Muscle of back (tissue), 13 donors: ENCODE measurements at places on chromosomes 3 and 15.

- DNase-seq: no peak
These were observed 292.0 kb upstream of the C2CD4B start for GRCh38 chr15:62457100-62457499.

- no peak for DNase-seq
These were observed 5.6 kb downstream of the TSEN2 start for GRCh38 chr3:12489832-12490231.

GRCh38 chr3:152295806-152296205, 27.1 kb downstream of the MBNL1 start:
- DNase-seq: no peak

DNA sequence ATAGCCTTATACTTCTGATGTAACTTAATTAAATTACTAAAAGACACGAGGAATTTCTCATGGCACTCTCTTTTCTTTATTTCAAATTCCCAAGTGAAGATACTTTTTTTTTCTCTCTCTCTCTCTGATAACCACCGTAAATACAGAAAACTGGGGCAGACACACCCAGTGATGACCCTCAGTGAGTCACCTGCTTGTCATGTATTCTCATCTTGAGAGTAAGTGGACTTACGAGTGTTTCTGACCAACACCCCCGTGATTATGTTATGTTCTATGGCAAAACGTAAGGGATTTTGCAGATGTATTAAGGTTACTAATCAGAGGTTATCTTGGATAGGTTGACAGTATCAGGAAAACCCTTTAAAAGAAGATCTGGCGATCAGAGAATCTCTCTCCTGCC, 348.8 kb upstream of the ZNF717 start:
- DNase-seq: no peak

DNA sequence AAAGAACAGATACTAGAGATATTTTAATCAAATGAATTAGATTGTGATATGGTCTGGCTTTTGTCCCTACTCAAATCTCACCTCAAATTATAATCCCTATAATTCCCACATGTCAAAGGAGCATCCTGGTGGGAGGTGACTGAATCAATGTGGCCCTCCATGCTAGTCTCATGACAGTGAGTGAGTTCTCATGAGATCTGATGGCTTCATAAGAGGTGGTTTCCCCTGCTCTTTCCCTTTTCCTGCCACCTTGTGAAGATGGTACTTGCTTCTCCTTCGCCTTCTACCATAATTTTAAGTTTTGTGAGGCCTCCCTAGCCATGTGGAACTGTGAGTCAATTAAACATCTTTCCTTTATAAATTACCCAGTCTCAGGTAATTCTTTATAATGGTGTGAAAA, 82.8 kb downstream of the FAIM start:
- no peak for DNase-seq

DNA sequence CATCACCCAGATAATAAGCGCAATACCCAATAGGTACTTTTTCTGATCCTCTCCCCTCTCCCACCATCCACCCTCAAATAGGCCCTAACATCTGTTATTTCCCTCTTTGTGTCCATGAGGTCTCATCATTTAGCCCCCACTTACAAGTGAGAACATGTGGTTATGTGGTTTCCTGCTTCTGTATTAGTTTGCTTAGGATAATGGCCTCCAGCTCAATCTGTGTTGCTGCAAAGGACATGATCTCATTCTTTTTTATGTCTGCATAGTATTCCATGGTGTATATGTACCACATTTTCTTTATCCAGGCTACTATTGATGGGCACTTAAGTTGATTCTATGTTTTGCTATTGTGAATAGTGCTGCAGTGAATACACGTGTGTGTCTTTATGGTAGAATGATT, 165.4 kb downstream of the MBNL1 start:
- no peak for DNase-seq

GRCh38 chr15:100134089-100134583, 207.6 kb downstream of the ADAMTS17 start:
- no peak for DNase-seq

GRCh38 chr15:37131621-37132020, 31.3 kb upstream of the MEIS2 start:
- no peak for DNase-seq

- no peak for DNase-seq
These were observed 36.9 kb downstream of the NR1D2 start for GRCh38 chr3:23981955-23982354.

DNA sequence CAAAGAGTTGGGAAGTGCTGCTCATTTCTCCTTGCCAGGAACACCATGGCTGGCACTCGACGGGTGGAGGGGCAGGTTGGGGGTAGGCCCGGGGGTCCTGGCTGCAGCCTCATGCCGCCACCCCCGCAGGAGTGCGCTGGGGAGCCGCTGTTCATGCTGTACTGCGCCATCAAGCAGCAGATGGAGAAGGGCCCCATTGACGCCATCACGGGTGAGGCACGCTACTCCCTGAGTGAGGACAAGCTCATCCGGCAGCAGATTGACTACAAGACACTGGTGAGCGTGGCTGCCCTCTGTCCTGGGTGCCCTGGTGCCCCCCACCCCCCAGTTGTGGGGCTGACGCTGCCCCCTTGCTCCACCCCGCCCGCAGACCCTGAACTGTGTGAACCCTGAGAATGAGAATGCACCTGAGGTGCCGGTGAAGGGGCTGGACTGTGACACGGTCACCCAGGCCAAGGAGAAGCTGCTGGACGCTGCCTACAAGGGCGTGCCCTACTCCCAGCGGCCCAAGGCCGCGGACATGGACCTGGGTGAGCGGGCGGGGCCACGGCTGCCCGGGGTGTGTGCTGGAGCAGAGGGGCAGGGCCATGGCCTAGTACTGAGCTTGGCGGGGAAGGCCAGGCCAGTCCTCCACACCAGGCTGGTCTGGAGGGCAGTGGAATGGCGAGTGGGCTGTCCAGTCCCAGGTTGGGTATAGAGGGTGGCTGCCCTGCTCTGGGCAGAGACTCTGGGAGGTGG, 45.1 kb downstream of the PLXNA1 start:
- no peak for DNase-seq

DNA sequence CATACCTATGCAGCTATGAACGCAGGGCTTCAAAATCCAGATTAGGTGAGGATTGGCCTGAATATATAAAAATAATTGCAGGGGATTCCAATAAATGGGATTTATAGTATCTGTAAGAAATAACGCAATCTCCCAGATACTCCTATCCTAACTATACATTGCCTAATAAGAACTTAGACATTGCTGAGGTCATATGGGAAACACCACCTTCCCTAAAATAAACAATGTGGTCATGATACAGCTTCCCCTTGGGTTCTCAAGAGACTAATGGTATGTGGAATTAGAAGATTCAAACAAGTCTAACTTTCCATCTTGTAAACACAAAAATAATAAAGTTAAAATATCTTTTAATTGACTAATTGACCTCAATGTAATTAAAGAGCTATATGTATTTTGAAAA, 28.2 kb downstream of the UBE3A start:
- DNase-seq: no peak

GRCh38 chr3:183538486-183538885, 17.0 kb downstream of the KLHL6 start:
- no peak for DNase-seq

GRCh38 chr15:28020644-28021043, 78.5 kb downstream of the OCA2 start:
- DNase-seq: no peak

DNA sequence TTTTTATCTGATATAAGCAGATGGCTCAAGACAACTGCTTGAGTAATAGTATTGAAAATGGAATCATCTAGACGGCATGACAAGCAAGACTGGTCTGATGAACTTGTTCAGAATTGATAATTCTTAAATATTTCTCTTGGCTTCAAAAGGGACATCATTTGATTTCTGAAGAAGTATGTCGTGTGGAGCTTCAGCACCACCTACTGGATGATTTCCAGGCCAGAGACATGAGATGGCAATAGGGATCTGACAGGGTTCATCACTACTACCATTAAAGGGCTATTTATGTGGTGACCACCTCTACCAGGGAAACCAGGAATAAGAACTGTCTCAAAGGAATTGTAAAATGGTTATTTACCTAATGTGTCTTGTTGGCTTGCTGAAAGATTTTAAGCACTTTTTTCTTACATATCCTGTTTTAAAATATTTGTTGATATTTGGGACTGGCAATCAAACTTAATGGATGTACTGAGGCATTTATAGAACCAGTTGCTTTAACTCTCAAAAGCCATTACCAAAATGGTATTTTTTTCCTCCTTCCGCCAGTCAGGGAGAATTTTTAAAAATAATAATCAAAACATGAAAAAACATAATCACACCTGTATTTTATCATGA, 99.5 kb upstream of the FAM98B start:
- DNase-seq: peak; percentile 82

- DNase-seq: no peak
These were observed 7.5 kb upstream of the LCTL start for GRCh38 chr15:66573348-66573718.
